Bronchial smooth muscle cell (primary cell): ENCODE measurements at places on chromosomes 5 and 9. TPM values are rescaled to one million over a fixed set of nuclear protein-coding genes. Genes with fewer than 3 reads are reported as not detected.

IRX2 gene
- 3.3 and 4.3 TPM in 2 replicates for total RNA-seq

MACIR gene
- total RNA-seq = 5.3 and 5.8 TPM in 2 replicates

MAMDC2 gene
- 0.52 and 1.7 TPM in 2 replicates for total RNA-seq

SOHLH1 gene
- total RNA-seq = not detected in 2 replicates

PHF24 gene
- total RNA-seq = 0.09 and 0.16 TPM in 2 replicates
